ENCODE measurements at places on chromosomes 1 and 21. TPM values are rescaled to one million over a fixed set of nuclear protein-coding genes. Genes with fewer than 3 reads are reported as not detected.

ARTN gene
- total RNA-seq, result 1.2 TPM

CDCP2 gene
- total RNA-seq, result not detected

KRTAP21-2 gene
- not detected for total RNA-seq

XCL2 gene
- not detected for total RNA-seq

POU2F1 gene
- 21.7 TPM for total RNA-seq

HOOK1 gene
- total RNA-seq, result 1.7 TPM

CRP gene
- not detected for total RNA-seq

CDK18 gene
- 15.7 TPM for total RNA-seq

GRCh38 chr1:20210736-20211460, 24.6 kb upstream of the PLA2G2C start:
- no peak for DNase-seq
- H3K4me3 ChIP-seq, result no peak overlapping the region
- H3K36me3 ChIP-seq, result no peaks in the 10 kb centered on the region
- no peak overlapping the region for H3K27ac ChIP-seq
- H3K4me1 ChIP-seq, result no peaks in the 10 kb centered on the region

GRCh38 chr1:50419907-50420677, 3.2 kb downstream of the DMRTA2 start:
- peak overlapping the region; percentile 37 for H3K4me3 ChIP-seq
- H3K27ac ChIP-seq, result no peak overlapping the region
- DNase-seq, result no peak
- peaks cover 88% of the 10 kb centered on the region for H3K27me3 ChIP-seq
- H3K4me1 ChIP-seq, result peaks cover 11% of the 10 kb centered on the region

DNA sequence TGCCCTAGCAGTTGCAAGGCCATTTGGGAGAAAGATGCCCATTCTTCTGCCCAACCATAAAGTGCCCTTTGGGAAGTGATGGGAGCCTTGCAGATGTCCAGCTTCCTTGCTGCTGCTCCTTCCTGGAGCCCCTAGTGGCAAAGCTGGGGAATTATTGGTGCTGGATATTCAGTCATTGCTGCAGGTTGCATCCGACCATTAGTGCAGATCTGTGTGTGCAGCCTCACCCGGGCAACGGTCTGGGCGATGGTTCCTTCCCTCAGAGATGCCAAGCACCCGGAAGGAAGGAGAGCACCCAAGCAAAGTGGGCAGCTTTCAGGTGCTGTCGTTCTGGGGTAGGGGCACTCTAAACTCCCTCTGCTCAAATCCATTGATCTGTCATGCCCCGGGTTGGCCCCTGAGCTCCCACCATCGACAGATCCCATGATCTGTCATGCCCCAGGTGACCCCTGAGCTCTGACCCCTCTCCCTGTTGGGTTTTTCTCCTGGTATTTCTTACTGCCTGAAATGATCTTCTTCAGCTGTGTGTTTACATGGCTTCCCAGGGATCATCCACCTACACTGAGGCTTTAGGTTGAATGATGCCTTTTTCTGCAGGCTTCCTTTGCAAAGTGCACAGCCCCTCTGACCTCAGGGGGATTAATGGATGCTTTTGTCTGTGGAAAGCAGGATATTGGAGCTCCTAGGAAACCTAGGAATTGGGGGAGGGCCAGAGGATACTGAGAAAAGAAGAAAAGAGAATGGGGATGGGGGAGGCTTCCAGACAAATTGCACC, 467.5 kb downstream of the PTPRU start:
- H3K4me3 ChIP-seq, result no peak overlapping the region
- peaks cover 11% of the 10 kb centered on the region for H3K4me1 ChIP-seq
- no peaks in the 10 kb centered on the region for H3K36me3 ChIP-seq
- H3K27me3 ChIP-seq, result no peaks in the 10 kb centered on the region
- no peak for DNase-seq
- no peak overlapping the region for H3K27ac ChIP-seq

- peaks cover 7% of the 10 kb centered on the region for H3K4me1 ChIP-seq
- H3K4me3 ChIP-seq, result no peak overlapping the region
- no peak overlapping the region for H3K27ac ChIP-seq
- no peaks in the 10 kb centered on the region for H3K36me3 ChIP-seq
- H3K27me3 ChIP-seq, result no peaks in the 10 kb centered on the region
- DNase-seq, result no peak
These were observed 25.0 kb downstream of the TTC39A start for GRCh38 chr1:51305371-51305823.

GRCh38 chr1:244200596-244200995, 149.5 kb downstream of the ZBTB18 start:
- DNase-seq, result no peak
- H3K27me3 ChIP-seq, result no peaks in the 10 kb centered on the region
- no peak overlapping the region for H3K4me3 ChIP-seq
- no peak overlapping the region for H3K27ac ChIP-seq
- no peaks in the 10 kb centered on the region for H3K4me1 ChIP-seq

DNA sequence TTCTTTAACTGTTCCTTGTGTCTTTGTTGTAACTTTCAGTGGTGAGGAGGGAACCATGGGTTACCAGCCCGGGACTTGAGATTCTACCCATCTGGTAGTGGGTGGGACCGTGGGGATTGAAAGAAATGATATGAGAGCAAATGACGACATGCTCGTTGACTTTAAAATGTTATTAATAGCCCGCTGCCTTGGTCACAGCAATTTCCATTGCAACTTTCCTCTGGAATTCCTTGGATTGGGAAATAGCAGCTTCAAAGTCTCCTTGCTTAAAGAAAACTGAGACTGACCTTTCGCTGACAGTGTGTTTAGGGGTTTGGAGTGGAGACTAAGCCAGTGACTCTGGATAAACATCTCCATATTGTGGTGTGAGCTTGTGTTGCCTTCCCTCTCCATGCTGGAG, 44.2 kb upstream of the MARK1 start:
- H3K36me3 ChIP-seq, result no peaks in the 10 kb centered on the region
- DNase-seq, result no peak
- no peak overlapping the region for H3K27ac ChIP-seq
- no peaks in the 10 kb centered on the region for H3K27me3 ChIP-seq

GRCh38 chr1:66809245-66809644, 8.2 kb upstream of the INSL5 start:
- no peak for DNase-seq
- H3K4me1 ChIP-seq, result no peaks in the 10 kb centered on the region
- no peak overlapping the region for H3K4me3 ChIP-seq

DNA sequence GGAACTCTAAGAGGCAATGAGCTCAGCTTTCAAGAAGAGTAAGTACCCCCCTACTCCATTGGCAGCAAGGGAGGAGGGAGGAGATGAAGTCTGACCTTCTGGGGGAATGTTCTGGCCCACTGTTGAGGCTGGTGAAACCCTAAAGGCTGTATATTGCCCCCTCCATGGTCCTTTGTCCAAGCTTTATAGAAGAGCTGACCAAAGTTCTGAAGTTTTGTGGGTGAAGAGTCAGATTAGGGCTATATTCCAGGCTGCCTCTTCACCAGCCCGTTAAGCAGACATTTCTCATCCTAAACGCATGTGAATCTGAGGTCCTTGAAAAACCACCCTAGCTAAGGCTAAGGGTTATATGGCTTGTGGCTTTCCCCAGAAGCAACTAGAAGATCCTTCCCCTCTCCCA, 1.4 kb downstream of the C1orf94 start:
- no peaks in the 10 kb centered on the region for H3K4me1 ChIP-seq
- H3K4me3 ChIP-seq, result no peak overlapping the region
- H3K36me3 ChIP-seq, result no peaks in the 10 kb centered on the region
- H3K27ac ChIP-seq, result no peak overlapping the region

DNA sequence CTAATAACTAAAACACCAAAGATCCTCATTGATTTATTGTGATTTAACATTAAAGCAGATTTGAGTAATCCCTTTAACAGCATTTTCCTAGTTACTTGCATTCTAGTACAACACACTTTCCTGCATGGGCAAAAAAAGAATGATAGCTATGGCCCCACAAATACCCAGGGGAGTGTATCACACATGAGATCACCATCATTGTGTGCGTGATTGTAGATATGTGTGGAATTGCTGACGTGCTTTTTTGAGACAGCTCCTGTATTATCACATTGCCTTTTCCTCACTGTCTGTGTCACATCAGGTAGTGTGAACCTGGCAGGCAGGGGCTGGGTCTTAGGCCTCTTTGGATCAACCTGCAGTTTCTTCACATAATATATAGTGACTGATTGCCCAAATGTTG, 48.5 kb upstream of the SAMD13 start:
- DNase-seq, result peak; percentile 88
- peak overlapping the region; percentile 91 for H3K27ac ChIP-seq
- H3K36me3 ChIP-seq, result no peaks in the 10 kb centered on the region

All from astrocyte (in vitro differentiated cells and primary cell).